ENCODE measurements at places on chromosomes 12 and 14.

- DNase-seq, result no peak
Observed at GRCh38 chr14:90523961-90524875, 127.4 kb downstream of the CALM1 start.

GRCh38 chr14:79602045-79602444 lies 609.3 kb downstream of the DIO2 start:
- DNase-seq, result no peak

DNA sequence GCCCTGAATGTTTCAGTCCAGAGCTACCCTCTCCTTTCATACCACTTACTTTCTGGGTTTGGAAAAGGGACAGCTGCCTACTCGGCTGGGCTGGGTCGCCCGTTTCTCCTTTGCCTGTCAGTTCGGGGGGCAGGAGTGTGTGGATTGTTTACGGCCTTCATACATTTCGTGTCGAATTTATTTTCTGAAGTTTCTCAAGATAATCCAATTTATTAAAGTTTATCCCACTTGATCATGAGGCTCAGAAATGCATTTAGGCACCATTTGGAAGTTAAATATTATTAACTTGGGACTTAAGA lies 608 bp downstream of the ZNF410 start:
- no peak for DNase-seq

GRCh38 chr12:111248236-111249017 lies 120.5 kb downstream of the PHETA1 start:
- DNase-seq, result no peak

DNA sequence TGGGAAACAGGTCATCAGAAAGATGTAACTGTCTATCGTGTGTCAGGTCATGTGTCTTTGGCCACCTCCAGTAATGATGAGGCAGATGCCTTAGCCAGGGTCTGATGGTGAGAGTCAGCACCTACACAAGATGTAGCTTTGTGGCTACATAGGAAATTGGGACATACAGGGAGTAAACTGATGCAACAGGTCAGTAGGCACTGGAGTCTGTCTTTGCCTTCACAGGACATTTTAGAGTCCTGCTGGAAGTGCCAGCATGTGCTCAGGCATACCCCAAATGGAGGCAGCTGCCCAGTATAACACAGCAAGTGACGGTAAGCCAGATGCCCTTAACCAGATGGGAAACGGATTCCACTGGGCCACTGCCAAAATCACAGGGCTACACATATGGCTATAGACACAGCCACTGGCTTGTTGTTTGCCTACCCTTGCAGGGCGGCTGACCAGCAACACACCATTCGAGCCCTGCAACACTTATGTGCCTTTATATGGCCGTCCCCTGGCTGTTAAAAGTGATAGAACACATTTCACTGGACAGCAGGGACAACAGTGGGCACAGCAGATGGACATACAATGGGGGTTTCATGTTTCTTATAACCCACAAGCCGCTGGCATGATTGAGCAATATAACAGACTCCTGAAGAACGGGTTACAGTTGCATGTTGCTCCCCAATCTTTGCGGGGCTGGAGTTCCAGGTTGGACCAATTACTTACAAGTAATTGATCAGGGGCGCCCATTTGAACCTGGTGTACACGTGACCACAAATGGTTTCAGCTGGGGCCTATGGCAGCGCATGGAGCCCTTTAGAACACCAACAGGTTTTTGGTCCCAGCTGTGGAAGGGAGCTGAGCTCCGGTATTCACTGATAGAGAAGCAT lies 12.9 kb upstream of the RNASE12 start:
- DNase-seq, result no peak

- no peak for DNase-seq
Observed at GRCh38 chr12:104910196-104910840, 47.8 kb downstream of the SLC41A2 start.

DNA sequence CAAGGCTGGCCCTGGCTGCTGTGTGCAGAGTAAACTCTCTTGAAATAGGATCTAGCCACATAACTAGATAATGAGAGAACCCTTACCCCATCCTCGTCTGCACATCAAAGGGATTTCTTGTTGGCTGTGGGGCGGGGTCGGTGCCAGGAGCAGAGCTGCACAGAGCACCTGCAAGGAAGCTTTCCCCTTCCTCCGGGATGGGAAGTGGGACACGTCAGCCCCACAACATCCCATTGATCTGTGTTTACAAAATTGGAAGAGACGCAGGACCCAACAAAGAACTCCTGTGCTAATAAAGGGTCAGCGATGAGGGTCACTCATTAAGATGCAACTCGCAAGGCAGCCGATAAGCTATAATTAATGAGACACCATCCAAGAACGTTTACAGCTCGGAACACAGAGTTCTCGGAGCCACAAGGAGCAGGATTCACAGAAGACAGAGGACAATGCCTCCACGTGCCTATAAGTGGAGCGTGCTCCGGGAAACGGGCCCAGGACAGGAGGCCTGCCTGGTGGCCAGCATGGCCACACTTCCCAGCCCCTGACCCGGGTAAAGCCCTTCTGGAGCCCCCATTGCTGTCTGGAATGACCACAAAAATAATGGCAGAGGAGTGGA lies 171.5 kb downstream of the SLC15A4 start:
- DNase-seq, result no peak

DNA sequence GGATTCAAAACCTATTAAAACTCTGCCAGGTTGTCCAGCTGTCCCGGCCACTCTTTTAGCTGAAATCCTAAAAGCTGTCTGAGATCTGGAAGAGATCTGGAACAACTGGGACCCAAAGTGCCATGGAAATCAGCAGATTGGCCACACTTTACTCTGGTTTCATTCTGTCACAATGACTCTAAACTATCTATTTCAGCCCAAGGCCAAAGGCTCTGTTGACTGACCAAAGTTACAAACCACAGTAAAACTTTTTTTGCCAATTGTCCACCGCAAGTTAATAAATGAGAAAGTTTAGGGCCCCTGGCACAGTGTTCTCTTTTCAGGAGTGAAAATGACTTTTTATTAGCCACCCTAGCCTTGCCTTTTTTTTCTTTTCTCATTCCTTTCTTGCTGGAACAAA lies 113.4 kb upstream of the CPM start:
- DNase-seq, result no peak

DNA sequence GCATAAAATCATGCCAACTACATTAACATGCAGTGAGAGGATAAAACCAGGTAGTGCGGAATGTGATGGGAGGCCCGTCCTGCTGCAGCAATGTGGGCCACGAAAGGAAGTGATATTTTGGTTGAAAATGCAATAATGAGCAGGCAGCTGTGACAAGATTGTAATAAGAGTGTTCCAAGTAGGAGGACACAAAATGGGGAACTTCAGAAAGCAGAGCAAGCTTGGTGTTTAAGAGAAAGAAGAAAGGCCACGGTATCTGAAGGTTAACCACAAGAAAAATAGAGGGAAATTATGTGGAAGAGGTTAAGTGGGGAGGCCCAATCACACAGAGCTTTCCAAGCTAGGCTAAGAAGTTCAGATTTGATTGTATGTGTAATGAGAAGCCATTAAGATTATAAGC lies 34.3 kb downstream of the OVCH1 start:
- no peak for DNase-seq

- DNase-seq, result no peak
Observed at GRCh38 chr14:105249182-105250007, 1.1 kb downstream of the BTBD6 start.

DNA sequence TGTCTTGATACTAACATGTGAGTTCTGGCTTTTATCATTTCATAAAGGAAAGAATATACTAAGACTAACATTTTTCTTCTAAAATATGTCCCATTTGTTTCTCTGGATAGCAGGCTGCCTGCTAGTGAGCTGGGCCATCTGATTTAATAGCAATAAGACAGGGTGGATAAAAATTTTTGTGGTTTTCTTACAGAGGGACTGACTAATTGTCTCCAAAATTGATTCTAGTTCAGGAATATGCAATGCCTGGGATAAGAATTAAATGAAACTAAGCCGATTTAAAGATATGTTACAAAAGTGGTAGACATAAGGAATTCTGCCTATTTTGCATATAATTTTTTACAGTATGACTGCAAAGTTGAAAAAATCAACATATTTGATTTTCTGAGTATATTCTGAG lies 252.9 kb upstream of the NAV3 start:
- no peak for DNase-seq

GRCh38 chr14:94391281-94391975 lies 3.0 kb upstream of the SERPINA1 start:
- no peak for DNase-seq

DNA sequence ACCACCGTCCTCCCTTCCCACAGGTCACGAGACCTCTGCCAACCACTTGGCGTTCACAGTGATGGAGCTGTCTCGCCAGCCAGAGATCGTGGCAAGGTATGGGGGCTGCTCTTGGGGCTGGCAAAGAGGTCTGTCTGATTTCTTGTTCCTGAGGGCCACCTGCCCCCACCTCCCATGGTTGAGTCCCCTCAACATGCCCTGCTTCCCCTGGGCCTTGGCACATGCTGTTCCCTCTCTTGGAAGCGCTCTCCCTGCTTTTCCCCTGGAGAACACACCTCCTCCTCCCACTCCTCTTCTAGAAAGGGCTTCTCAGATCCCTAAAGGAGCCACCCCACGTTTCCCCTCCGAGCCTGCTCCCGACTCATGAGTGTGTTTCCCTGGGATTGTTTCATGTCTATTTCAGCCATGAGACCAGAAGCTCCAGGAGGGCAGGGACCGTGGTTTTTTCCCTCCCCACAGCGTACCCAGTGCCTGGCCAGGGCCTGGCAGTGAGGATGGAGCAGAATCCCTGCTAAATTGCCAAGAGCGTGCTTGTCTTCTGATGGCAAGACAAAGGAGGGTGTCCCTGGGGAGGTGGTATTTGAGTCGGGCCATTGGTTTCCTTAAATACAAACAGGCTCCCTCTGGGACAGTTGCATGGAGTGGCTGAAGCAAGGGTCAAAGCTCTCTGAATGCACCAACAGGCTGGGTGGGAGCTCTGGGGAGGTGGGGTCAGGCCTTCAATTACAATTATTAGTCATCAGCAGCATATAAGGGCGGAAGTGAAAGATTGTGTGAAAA lies 34.1 kb downstream of the CYP46A1 start:
- no peak for DNase-seq

DNA sequence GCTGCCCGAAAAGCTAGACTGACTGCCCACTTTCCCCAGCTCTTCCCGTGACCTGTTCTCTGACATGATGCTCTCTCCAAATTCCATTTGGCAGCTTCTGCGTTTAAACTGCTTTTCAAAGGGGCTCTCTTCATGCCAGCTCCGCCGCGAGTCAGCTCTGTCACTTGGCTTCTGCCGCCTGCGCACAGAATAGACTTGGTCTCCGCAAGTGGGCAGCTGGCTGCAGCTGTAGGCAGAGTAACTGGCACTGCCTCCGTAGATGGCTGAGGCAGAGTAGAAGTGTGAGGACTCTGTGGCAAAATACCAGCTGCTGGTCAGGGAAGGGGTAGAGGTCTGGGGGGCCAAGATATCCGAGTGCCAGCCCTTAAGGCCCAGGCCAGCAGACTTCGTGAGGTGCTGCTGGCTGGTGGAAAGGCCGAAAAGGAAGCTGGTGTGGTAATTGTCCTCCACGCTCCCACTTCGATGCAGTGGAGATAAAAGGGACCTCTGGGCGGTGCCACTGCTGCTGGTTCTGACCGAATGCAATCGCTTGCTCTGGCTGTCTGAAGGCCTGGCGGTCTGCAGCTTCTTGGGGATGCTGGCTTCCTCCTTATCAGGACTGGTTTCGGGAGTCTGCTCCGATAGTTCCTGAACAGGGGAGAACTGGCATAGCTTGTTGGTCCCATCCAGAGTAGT lies 85.7 kb downstream of the DUSP16 start:
- no peak for DNase-seq

- DNase-seq, result no peak
Observed at GRCh38 chr12:98402671-98403070, 112.7 kb upstream of the TMPO start.

DNA sequence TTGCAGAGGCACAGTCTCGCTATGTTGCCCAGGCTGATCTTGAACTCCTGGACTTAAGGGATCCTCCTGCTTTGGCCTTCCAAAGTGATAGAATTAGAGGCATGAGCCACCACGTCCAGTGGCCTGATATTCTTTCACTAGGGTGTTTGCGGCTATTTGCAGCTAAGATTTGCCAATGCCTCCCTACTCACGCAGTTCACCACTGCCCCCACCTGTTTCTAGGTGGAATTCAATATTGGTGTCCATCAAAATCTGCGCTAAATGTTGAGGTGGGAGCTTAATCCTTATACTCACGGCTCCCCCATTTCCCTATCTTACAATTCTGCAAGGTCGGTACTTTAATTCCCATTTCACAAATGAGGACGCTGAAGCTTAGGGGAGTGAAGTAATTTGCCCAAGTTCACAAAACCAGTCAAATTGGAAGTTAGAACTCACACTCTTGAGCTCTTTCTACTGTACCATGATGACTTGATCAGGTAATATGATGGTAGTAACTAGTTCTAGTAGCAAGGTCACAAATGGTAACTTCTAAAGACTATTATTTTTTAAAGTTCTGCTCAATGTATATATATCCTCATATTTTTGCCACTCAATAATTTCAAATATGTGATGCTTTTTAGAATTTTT lies 22.1 kb upstream of the LRRC9 start:
- DNase-seq, result no peak

DNA sequence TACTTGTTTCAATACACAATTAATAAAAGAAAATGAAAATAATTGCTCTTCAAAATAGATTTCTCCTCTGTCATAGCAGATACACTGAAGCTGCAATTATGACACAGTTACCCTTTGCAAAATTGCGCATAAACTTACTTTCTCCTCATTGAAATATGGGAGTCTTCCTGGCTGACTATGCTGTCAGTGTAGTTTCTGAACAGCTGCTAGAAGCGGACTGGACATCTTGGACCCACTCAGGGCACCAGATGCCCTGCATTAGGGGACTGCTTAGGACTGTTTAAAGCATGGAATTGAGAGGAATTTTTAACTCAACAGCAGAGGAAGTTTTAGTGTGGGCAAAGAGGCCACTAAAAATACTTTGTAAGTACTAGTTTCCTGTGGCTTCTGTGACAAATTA lies 454.9 kb downstream of the ATP23 start:
- no peak for DNase-seq

DNA sequence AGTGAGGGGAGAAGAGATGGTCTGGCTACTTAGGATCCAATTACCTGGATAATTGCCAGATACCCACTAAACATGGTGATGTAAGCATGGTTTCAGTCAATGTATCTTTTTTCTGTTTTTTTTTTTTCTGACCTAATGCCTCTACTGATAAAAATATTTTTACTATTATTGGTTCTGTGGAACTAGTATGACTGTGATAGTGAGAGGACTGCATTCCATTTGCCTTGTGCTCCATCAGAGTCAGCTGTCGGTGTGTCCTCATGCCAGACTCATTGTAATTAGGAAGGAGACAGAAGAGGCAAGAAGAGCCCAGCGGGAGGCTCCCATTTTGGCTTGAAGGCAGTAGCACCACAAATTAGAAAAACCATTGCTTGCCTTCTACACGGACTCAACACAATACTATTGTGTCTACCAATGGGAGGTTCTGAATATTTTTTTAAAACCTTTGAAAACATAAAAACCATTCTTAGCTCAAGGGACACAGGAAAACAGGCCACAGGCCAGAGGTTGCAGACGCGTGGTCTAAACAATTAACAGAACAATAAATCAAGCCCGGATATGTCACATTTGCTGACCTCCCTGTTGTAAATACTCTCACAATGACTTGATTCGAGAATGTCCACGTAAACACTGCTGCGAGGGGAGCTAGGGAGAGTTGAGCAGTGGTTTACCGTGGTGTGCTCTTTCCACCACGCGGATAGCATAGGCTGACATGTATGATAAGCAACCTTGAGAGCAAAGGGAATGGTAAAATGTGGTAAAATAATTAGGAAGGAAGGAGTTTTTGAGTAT lies 13.5 kb upstream of the DCP1B start:
- no peak for DNase-seq

All from activated naive CD8-positive, alpha-beta T cell treated with anti-CD3 and anti-CD28 coated beads, Interleukin-2, amount 50 U/mL, for 16 hours (primary cell).